ENCODE measurements at places on chromosomes 12 and 14. TPM values are rescaled to one million over a fixed set of nuclear protein-coding genes. Genes with fewer than 3 reads are reported as not detected.

DNA sequence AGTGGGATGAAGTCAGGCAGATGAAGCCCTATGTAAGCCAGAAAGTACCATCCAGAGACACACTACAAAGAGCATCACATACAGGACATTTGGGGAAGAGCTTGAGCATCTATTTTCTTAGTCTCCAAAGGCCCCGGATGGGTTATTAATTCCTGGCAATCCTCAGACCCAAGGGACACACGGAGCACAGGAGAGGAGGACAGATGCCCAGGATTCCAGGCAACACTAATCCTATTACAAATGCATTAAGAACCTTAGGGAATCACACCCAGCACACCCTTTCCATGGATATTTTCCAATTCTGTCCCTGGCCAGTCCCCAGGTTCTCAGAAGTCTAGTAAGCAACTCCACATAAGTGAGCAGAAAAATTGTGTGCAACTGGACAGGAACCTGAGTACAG lies 65.9 kb downstream of the CMKLR1 start:
- no peak for DNase-seq

- DNase-seq: no peak
These were observed 72.1 kb downstream of the TMTC2 start for GRCh38 chr12:82758749-82759330.

- no peak for DNase-seq
These were observed 421.6 kb downstream of the APAF1 start for GRCh38 chr12:99066726-99067125.

GSC gene
- total RNA-seq: not detected

DNA sequence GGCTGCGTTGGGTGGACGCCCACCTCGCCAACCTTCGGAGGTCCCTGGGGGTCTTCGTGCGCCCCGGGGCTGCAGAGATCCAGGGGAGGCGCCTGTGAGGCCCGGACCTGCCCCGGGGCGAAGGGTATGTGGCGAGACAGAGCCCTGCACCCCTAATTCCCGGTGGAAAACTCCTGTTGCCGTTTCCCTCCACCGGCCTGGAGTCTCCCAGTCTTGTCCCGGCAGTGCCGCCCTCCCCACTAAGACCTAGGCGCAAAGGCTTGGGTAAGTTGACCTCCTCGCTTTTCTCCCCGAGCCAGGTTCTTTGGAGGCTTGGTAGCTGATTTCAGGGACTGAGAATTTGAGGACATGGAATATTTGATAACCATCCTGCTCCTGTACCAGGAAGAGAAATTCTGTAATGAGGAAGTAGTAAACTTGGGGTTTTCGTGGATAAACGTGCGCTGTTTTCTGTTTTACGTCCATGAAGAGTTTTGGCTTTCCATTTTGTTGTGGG lies 530 bp downstream of the APAF1 start:
- DNase-seq: peak; percentile 15

CHST11 gene
- total RNA-seq: 33.9 TPM

GRCh38 chr14:102215071-102215470 lies 75.4 kb downstream of the WDR20 start:
- DNase-seq: no peak

DNA sequence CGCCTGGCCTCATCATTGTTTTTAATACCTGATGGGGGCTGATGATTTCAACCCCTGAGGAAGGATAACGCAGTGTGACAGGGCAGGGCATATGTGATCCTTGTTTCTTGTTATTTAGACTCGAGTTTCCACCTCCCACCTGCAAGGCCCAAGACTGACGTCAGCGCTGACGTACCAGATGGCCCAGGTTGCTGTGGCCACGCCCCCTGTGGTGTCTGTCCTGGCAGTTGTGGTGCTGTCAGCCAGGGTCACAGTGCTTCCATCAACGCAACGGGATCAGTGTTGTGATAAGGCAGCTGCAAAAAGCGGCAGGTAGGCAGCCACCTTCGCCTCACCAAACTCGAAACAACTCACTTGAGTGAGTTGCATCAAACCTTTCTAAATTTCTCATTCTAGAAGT lies 18.4 kb downstream of the DDX51 start:
- no peak for DNase-seq

DNA sequence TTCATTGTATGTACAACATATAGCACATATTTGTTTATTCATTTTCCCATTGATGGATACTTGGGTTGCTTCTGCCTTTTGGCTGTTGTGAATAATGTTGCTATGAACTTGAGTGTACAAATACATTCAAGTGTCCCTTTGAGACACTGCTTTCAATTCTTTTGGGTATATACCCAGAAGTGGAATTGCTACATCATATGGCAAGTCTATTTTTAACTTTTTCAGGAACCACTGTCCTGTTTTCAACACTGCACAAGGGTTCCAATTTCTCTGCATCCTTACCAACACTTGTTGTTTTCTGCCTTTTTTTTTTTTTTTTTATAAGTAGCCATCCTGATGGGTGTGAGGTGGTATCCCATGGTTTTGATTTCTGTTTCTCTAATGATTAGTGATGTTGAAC lies 15.9 kb downstream of the RBMS2 start:
- no peak for DNase-seq

GRCh38 chr12:92977326-92977725 lies 48.2 kb upstream of the EEA1 start:
- no peak for DNase-seq

DNA sequence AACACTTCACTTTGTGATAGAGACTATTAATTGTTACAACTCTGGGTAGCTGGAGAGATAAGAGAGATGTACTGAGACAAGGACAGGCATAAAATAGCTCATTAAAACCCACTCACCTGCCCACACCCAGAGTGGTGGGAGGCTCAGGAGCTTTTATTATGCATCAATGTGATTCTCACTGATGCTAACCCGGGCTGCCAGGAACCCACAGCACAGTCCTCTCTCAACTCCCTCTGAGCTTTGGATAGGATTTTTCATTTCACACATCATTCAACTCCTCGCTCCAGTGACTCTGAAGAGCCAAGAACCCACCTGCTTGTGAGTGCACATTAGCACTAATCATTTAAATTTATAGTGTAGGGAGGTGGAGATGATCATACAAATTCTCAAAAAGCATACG lies 827.9 kb downstream of the FLRT2 start:
- DNase-seq: no peak

DNA sequence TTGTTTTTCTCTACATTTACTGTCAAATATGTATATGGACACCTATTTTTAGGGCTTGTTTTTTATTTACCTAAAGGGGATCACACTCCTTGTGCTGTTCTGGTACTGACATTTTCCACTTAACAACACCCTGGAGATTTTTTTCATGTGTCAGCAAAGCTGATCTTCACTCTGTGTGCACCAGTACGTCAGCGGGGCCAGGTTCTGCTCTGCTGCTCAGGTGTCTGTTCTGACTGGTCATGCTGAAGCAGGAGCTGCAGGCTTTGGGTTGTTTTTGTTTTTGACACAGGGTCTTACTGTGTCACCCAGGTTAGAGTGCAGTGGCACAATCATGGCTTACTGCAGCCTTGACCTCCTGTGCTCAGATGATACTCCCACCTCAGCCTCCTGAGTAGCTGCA lies 81.9 kb upstream of the CCND2 start:
- DNase-seq: no peak

GRCh38 chr12:34287437-34287836 lies 265.1 kb downstream of the ALG10 start:
- DNase-seq: no peak

- no peak for DNase-seq
These were observed 37.7 kb downstream of the TSPAN19 start for GRCh38 chr12:84998341-84998740.

DNA sequence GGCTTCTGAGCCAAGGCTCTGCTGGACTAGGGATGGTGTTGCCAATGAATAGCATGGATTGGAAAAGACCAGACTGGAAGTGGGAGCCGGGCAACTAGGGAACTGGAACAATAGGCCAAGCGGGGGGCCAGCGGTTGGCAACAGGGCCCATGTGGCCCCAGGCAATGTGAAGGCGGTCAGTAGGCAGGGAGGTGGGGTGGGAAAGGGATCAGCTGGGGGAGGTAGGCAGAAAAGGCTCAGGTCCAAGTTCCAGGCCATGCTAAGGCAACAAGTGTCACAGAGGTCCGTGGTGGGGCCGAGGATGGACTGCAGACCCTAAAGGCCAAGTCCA lies 14.9 kb upstream of the MLXIP start:
- DNase-seq: no peak

ALX1 gene
- not detected for total RNA-seq

DNA sequence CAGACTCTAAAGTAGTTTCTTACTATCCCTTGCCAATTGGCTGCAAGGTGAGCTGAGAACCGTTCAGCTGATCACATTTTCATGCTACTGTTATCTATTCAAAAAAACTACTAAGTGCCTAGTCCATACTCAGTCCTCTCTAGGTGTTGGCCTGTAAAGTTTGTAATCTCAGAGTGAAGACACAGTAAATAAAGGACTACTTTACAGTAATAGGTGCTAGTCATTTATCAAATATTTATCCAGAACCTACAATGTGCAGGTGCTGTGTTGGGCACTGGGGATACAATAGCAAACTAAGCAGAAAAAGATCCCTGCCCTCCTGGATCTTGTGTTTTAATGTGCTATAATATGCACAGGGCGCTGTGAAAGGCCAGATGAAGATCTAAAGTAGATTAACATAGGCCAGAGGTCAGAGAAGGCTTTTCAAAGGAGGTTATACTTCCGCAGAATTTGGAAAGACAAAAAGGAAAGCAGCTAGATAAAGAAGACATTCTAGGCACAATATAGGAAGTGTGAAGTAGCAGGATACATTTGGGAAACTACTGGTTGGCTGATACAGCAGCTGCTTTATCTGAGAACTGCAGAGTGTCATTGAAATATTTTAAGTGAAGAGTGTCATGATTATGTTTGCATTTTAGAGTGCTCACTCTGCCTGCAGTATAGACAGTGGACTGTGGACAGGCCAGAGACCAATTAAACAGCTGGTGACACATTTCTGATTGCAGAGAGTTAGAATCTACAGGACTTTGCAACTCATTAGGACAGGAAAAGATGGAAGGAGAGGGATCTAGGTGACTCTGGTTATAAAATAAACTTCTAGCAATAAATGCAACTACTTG lies 8.0 kb upstream of the ACTR10 start:
- DNase-seq: no peak

DNA sequence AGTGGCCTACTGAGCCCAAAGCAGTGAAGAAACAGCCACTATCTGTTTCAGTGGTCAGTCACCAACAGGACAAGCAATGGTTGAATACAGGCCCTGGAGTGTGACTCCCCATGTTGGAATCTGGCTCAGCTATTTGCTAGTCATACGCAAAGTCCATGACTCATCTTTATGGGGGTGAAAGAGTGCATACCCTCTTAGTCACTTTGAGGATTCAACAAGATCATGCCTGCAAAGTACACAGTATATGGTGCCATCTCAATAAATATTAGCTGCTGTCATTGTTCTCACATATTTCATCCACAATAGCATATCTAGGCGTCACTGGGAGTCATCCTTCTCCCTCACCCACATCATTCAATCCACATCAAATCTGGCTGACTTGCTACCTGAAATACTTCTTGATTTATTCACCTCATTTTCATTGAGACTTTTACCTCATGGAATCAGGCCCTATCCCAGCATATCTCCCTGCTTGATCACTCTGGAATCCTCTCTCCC lies 26.4 kb upstream of the STAB2 start:
- DNase-seq: no peak

BCL11B gene
- total RNA-seq: 53.0 TPM

DNA sequence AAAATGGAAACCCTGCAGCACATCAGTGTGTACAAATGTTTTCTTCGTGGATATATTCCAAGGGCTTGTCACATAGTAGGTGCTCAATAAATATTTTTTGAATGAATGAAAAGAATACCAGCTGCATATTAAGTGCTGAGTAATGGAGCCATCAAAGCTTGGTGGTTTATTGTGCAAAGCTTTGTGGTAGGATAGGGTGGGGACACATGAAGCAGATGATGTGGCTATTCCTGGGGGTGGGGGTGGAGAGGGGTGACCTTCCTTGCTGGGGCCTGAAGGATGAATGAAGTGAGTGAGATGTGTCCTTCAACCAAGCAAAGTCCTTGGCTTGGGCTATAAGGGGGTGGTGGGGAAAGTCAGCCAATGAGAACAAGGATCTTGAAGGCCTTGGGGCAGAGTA lies 4.3 kb upstream of the KRT81 start:
- no peak for DNase-seq

- no peak for DNase-seq
These were observed 99.2 kb downstream of the PPM1A start for GRCh38 chr14:60348211-60348610.

DNA sequence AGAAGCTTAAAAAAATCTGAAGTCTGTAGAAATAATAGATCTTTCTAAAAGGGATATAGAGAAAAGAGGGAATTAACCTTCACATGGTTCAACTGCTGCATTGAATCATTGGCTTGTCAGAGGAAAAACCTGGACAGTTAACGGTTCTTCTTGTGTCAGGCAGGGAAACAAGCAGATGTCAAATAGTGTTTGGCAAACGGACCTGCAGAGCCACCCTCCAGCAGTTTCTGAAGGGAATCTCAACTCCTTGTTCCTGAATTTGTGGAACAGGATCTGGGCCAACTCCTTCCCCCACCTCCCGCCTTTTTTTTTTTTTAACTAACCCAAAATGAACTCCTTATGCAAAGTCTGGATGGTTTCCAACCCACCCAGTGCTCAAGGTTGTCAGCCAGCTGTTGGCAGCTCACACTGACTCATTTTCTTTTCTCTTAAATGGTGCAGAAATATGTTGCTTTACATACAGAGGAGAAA lies 187.3 kb downstream of the CAND1 start:
- DNase-seq: no peak

GRCh38 chr12:111404362-111405148 lies 1.2 kb upstream of the SH2B3 start:
- peak; percentile 92 for DNase-seq

NFE2 gene
- total RNA-seq: not detected

DNA sequence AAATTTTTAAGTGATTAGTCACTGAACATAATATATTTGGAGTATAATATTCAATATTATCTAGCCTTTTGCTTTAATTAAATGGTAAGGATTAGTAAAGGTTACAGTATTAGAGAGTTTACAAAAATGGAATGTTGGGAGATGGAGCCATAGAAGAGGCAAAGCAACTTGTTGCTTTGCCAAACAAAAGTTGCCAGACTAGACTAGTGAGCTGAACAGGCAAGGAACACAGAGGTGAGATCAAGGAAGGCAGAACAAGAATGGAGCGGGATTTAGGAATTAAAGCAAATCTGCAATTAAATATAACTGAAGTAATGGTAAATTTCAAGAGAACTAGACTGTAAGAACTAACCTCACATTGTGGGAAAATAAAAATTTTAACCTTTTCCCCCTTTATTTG lies 5.1 kb downstream of the ARF6 start:
- no peak for DNase-seq
